ENCODE measurements at places on chromosomes 2 and 18. TPM values are rescaled to one million over a fixed set of nuclear protein-coding genes. Genes with fewer than 3 reads are reported as not detected.

Gene LYPD1
- polyA plus RNA-seq: 0.51 TPM

Gene EFHD1
- not detected for polyA plus RNA-seq

Gene AUP1
- 122 TPM for polyA plus RNA-seq

Gene IL36RN
- not detected for polyA plus RNA-seq

Gene TWSG1
- 113 TPM for polyA plus RNA-seq

Gene ABCB11
- polyA plus RNA-seq: not detected

Gene PROC
- not detected for polyA plus RNA-seq

Gene CPO
- polyA plus RNA-seq: 0.20 TPM

Gene EIF4E2
- polyA plus RNA-seq: 147 TPM

Gene GALNT3
- 0.40 TPM for polyA plus RNA-seq

Gene DNER
- 0.16 TPM for polyA plus RNA-seq

Gene ARHGEF4
- polyA plus RNA-seq: 9.6 TPM

Gene IL1F10
- polyA plus RNA-seq: not detected
